ENCODE measurements at places on chromosomes 2 and 18.
A peak's percentile ranks its signal among the peaks of the same experiment; 100 is the strongest.

DNA sequence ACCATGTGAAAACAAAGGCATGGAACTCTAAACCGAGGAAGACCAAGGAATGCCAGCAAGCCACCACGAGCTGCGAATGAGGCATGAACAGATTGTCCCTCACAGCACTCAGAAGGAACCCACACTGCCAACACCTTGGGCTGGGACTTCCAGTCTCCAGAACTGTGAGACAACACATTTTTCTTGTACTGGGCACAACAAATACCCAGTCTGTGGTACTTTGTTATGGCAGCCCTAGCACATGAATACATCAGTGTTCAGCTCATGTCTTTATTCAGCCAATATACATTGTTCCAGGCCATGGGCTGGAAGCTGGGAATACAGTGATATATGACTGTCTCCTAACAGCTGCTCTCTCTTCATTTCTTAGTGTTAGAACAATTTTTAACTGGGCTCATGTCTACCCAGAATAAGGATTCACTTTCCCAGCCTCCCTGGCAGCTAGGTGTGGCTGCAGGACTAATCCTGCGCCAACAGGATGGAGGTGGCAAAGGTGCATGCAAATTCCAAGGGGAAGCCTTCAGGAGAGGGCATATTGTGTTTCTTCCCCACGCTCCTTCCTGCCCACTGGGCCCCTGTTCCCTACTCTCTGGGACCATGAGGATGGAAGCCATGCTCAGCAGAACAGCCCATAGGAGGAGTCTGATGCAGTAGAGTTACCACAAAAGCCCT, 59.6 kb downstream of the STPG4 start:
- DNase-seq = no peak

GRCh38 chr2:234973008-234973407, 21.2 kb downstream of the SH3BP4 start:
- DNase-seq = no peak

DNA sequence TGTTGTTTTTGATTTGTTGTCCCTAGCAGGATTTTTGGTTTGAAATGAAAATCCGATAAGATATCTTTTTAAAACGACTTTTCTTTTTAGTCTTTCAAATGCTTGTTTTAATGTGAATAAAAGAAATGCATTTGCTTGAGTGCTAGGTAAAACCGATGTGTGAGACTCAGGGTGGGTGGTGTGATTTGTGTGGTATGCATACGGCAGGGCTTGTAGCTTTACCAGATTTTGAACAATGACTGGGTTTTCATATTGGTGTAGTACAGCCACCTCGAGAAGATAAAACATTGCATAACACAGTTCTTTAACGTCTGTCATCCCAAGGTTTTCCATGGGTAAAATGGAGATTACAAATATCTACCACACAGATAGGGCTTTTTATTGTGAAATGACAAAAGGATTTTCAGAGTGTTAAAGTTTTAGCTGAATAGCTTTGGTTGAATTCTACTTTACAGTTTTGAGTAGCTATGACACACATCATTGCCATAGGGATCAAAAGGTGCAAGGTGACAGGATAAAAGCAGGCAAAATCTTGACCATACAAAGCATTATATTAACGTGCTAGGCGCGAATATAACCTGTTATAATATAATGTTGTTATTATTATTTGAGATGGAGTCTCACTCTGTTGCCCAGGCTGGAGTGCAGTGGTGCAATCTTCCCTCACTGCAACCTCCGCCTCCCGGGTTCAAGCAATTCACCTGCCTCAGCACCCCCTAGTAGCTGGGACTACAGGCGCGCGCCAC, 824 bp upstream of the ZNF638 start:
- no peak for DNase-seq

GRCh38 chr18:50895350-50896045, 16.6 kb downstream of the ME2 start:
- DNase-seq = no peak

GRCh38 chr18:75293591-75293990, 83.0 kb downstream of the TSHZ1 start:
- no peak for DNase-seq

DNA sequence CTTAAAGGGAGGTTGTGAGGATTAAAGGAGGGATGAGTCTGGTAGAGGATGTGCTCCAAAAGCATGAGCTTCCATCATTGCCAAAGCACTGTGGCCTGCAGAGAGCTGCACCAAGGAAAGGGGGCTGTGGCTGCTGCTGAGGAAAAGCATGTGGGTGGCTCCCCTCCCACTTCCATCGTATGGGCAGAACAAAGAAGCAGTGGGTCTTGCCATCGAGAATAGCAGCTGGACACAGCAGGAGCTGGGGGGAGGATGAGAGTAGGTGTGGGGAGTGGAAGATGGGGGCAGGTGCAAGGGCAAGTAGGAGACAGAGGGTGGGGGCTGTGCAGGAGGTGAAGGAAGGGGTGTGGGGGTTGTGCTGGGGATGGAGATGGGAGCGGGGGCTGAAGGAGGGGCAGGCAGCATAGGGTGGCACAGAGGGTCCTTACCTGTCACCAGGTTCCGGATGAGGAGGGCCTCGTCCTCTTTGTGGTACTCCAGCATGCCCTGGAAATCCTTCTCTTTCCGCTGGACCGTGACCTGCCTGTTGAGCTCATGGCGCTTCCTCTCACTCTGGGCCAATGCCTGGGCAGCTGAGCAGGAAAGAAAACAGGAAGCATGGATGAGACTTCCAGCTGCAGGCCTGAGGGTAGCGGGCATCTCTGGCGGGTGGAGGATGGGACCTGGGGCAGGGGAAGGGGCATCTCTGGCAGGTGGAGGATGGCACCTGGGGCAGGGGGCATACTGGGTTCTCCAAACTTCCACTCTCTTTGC, 33.6 kb upstream of the ACAA2 start:
- DNase-seq = no peak

GRCh38 chr2:119407430-119408220, 24.0 kb upstream of the TMEM37 start:
- DNase-seq = peak; percentile 57

DNA sequence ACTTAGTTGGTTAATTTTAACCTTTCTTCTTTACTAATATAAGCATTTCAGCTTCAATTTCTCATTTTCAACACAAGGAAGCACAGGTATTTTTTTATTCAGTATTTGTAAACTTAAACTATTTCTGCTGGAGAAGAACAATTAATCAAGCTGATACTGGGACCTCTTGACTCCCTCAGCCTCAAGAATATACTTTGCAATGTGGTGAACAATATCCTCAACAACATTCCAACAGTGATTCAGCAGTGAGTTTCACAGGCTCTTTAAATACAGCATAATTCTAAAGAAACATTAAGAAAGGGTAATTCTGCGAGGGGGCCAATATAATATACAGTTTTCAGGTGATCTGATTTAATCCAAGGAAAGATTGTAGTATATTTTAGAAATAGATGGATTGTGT, 10.0 kb downstream of the RAPGEF4 start:
- DNase-seq = no peak

- no peak for DNase-seq
These were observed 229.8 kb downstream of the VAPA start for GRCh38 chr18:10143596-10143995.

DNA sequence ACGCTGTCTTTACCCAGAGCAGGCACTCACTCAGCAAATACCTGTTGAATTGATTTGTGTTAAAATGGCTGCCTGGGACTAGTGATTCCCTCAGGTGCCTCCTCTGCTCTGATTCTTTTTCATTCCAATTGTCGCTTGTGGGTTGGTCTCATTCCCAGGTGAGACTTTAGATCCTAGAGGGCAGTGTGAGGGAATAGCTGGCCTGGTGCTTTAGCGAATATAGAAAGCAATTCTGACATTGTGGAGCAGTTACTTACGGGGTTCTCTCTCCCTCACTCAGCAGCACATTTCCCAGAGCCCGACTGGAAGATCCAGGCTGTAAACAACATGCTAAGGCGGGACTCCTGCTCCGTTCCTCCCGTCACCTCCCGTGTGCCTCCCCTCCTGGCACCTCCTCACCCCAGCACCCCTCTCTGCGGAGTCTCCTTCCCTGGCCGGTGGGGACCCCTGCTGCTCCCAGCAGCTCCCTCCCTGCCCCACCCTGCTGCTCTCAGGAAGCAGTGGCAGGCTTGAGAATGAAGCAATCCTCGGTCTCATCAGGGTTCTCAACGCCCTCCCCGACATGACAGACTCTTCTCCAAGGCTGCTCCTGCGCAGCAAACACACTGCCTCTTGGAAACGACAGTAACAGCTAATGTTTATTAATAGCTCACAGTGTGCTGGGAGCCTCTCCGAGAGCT, 26.9 kb downstream of the CELF4 start:
- no peak for DNase-seq

DNA sequence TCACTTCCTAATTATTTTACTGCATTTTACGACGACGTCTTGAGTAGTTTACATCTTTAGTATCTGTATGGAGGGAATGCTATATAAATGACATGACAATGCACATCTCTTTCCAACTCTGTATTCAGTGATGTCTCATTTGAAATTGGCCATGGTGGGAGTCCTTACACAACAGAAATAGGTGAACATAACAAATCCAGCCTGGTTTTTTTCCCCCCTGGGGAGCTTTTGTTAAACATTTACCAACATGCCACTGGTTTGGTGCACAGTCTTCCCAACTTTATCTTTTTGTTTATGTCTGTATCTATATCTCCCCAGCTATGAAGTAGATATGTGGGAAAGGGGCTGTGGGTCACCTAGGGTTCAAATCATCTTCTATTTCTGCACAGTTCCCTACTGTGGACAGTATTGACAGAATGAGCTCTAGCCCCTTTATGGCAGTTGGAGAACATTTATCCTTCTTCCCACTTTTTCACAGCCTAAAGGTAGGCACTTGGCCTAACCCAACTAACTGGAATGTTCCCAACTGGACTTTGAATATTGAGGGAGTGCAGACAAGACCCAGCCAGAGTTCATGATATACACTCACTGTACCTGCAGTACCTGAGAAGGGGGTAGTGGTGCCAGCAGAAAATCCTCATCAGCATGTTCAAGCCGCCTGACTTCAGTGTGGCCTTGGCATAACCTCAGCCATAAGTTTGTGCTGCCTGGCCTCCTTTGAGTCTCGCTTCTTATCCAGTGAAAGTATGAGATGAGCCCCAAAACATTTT, 5.7 kb upstream of the RTKN start:
- no peak for DNase-seq

GRCh38 chr18:49142216-49142615, 191.5 kb upstream of the SMAD7 start:
- DNase-seq = no peak

DNA sequence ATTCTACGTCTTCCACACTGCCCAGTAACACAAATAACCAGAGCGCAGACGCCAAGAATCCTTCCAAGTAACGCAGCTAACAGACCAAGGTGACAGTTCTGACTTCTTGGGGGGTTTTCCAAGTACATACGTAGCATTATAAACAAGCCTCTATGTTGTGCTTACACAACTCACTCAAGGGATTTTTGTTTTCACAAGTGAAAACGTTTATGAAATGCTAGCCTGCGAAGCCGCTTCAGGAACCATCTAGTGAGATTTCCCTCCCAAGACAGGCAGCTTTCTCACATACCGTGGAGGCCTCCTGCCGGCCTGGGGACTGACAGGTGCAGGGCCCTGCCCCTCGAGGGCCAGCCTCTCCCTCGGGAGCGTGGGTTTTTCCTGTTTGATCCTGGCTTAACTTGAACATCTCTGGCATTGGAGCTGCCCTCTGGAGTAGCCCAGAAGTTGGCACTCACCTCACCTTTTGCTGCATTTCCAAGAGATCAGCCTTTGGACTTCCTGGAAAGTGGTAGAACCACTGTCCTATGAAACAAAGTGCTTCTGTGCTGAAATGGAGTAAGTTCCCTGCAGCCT, 151.1 kb downstream of the MBP start:
- no peak for DNase-seq

- no peak for DNase-seq
These were observed 65.7 kb upstream of the RTN4 start for GRCh38 chr2:55115761-55116597.

GRCh38 chr2:167954495-167954894, 292.9 kb downstream of the STK39 start:
- DNase-seq = no peak

GRCh38 chr2:144411473-144411872, 108.4 kb downstream of the ZEB2 start:
- DNase-seq = no peak

DNA sequence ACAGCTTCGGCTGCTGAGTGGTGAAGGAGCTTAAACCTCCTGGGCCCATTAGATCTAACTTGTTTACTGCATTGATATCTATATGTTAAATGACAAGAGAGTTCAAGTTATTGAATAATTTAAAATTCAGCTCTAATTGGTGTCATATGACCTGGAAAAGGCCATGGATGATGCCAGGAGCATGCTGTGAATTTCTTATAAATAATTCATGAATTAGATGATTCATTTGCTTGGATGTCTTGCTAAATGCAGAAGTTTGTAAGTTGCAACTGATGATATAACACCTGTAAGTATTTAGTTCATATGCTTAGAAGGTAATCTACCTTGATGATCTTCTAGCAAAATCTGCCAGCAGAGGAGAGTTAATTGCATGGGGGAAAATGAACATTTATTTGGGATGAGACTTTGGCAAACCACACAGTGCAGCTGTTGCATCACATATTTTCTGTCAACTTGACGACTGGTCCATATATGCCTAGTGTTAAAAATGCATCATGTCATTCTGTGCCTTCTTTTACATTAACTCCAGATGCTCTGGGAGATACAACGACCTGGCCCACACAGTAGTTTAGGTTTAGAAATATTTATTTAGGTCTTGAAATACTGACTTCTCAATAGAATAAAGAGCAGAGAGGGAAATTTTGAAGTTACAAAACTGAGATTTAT, 226.3 kb downstream of the KIAA1328 start:
- DNase-seq = no peak

DNA sequence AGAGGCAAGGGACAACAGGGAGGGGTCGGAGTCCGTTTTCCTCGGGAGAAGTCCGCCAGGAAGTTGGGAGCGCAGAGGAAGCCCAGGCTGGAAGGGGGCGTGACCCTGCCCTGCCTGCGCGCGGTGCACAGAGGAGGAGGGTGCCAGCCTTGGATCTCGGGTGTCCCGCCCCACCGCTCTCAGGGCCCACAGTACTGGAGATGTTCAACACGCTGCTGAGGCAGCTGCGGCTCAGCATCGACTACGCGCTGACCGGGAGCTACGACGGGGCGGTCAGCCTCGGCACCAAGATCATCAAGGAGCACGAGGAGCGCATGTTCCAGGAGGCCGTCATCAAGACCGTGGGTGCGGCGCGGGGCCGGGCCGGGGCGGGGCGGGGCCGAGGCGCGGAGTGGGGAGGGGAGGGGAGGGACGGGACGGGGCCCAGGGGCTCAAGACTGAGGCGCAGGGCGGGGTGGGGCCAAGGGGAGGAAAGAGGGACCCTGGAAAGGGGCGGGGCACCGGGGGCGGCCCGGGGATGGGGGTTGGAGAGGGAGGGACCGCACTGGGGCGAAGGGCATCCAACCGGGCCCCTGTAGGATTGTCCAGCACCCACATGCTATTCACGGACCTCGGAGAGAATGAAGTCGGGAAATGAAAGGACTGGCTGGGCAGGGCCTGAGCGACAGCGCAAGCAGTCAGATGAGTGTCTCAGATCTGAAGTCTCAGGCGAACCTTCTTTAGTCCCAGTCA, 36.6 kb downstream of the POMC start:
- no peak for DNase-seq

Measured in muscle of arm (tissue), 14 donors.